ENCODE measurements at places on chromosomes 7 and 10. TPM values are rescaled to one million over a fixed set of nuclear protein-coding genes. Genes with fewer than 3 reads are reported as not detected.

TSPAN12 gene
- 7.2 TPM for total RNA-seq

WNT8B gene
- not detected for total RNA-seq

PWWP2B gene
- total RNA-seq: 30.4 TPM

PPP1R3C gene
- 3.0 TPM for total RNA-seq

SEC61G gene
- 96.2 TPM for total RNA-seq

GRCh38 chr10:623477-624311 is 65.8 kb downstream of the DIP2C start:
- no peak for DNase-seq

DNA sequence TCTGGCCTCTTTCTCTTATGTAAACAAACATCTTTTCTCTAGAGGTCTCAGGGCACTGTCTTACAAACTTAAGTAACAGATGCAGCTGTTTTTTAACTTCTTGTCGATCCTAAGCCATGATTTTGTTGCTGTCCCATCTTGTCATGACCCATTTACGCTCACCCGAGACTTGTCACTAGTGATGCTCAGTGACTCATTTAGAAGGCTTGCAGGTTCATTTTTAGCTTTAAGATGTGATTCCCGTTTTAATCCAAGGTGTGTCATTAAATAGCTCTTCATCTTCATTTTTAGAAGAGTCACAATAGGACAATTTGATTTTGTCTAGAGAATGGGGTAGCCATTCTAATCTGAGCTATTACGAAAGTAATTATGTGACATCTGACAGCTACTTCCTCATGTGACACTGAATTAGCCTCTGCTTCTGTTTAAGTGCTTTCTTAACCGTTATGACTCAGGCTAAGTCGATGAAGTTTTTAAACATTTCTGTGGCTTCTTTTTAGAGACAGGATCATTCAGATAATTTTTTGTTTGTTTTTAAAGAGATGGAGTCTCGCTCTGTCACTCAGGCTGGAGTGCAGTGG is 42.7 kb downstream of the SPDYE5 start:
- DNase-seq: no peak

IQUB gene
- 0.10 TPM for total RNA-seq

DNA sequence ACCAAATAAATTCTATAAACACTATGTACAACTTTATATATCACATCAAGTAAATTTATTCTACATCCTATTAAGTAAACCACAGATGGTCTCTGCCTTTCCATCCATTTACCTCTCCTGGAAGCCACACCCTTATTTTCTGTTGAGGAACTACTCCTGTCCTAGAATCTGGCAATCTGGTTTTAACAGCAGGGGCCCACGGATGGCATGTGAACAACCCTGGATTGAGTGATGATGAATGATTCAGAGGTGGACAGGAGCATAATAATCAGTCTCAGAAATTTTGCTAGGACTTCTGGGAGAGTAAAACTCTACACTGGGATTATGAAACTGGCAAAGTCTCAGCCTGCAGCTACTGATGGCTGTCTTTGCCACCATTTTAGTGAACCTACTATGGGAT is 54.1 kb downstream of the CDK6 start:
- DNase-seq: no peak

- no peak for DNase-seq
Measured at GRCh38 chr10:27744802-27745731, 552 bp downstream of the MKX start.

MMRN2 gene
- total RNA-seq: 78.4 TPM

DNA sequence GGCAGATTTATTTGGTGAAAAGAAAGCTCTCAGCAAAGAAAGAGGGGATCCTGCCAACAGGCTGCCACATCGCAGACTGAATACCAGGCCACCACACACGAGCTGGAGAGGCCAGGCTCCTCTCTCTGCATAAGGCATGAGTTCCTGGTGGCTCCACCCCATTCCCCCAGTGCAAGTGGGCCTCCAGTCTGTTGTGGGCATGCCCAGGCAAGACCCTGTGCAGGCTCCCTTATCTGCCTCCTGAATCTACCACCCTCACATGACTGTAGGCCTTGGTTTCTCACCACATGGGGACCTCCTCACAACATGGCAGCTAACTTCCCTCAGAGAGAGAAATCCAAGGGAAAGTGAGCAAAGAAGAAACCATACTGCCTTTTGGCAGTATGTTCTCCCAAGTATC is 26.7 kb upstream of the CUL1 start:
- no peak for DNase-seq

- DNase-seq: no peak
Measured at GRCh38 chr10:2861632-2862210, 205.6 kb upstream of the PFKP start.

GRCh38 chr10:122494833-122495232 is 33.5 kb downstream of the HTRA1 start:
- DNase-seq: no peak

PUS7 gene
- total RNA-seq: 16.9 TPM

- no peak for DNase-seq
Measured at GRCh38 chr10:31263903-31264302, 55.1 kb upstream of the ZEB1 start.

DNA sequence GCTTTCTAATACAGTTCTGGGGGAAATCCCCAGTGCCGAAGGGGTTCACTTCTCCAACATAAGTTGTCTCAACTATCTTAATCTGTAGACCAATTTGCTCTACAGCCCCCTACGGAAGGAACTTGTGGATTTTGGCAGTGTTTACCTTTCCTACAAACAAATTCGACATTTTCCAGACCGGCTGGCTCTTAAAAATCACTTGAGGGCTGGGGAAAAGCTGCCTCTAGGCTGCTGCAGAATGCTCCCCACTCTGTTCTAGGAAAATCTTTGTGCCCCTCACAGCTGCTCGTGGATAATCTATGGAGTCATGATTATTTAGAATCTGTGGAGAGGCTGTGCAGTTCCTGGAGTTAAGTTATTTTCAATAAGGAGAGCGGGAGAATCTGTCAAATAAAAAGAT is 474.6 kb upstream of the FZD8 start:
- DNase-seq: no peak

GRCh38 chr7:102248081-102248455 is 38.6 kb upstream of the SH2B2 start:
- no peak for DNase-seq

GRCh38 chr10:60908031-60908430 is 36.0 kb downstream of the RHOBTB1 start:
- DNase-seq: no peak

NEURL1 gene
- total RNA-seq: 0.13 TPM

- DNase-seq: no peak
Measured at GRCh38 chr7:105691680-105692564, 110.6 kb upstream of the EFCAB10 start.

UTF1 gene
- not detected for total RNA-seq

- no peak for DNase-seq
Measured at GRCh38 chr10:14822879-14823755, 14.7 kb downstream of the CDNF start.

GRCh38 chr7:69502358-69502757 is 95.9 kb upstream of the AUTS2 start:
- DNase-seq: no peak

DNA sequence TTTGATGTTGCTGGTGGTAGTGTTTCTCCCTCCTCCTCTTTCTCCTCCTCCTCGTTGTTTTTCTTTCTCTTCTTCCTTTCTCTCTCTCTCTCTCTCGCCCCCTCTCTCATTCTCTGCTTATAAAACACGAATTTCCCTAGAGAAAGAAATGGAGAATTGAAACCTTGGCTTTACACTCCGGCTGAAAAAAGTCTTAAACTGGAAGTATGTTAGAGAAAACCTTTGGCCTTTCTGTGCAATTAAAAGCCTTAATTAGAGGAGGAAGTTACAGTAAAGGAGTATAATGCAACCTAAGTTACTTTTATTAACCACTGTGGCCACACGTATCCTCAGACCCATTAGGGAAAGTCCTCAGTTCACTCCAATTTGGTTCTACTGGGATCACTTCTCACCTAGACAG is 501.7 kb upstream of the SORCS1 start:
- DNase-seq: no peak

GRCh38 chr10:99981581-99982199 is 28.1 kb downstream of the DNMBP start:
- no peak for DNase-seq

- DNase-seq: peak; percentile 94
Measured at GRCh38 chr10:124701435-124701834, 42.7 kb downstream of the FAM53B start.

GRCh38 chr10:104127411-104127810 is 5.4 kb downstream of the SFR1 start:
- DNase-seq: no peak

CYP2W1 gene
- total RNA-seq: not detected

DNA sequence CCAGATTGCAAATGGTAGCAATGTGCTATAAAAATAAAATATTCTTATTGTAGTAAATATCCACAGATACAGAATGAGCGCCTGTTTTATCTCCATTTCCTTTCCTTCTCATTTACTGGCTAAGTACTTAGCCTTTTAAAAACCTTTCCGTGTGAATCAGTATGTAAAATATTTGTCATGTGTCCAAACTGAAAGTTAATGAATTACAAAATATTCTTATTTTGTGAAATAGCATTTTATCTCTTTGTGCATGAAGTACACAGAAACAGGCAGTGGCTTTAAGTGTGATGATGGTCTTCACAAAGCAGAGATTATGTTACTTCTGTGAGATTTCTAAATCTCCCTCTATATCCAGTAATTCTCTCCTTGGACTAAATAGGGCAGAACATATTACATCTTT is 56.7 kb upstream of the KIAA1217 start:
- DNase-seq: no peak

GRCh38 chr10:92760609-92761008 is 70.9 kb downstream of the HHEX start:
- DNase-seq: no peak

- DNase-seq: no peak
Measured at GRCh38 chr10:66717231-66717981, 208.4 kb upstream of the LRRTM3 start.

DNA sequence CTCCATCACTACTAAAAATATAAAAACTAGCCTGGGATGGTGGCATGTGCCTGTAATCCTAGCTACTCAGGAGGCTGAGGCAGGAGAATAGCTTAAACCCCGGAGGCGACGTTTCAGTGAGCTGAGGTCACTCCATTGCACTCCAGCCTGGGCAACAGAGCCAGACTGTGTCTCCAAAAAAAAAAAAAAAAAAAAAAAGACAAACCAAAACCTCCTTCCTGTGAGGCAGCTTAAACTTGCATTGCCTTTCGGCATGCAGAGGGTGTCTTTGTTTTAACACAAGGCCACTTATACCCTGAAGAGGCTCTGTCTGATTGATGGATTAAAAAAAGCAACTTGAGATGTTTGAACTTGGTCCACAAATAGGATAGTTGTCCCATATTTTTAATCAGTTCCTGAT is 128.4 kb upstream of the RSU1 start:
- DNase-seq: no peak

DNA sequence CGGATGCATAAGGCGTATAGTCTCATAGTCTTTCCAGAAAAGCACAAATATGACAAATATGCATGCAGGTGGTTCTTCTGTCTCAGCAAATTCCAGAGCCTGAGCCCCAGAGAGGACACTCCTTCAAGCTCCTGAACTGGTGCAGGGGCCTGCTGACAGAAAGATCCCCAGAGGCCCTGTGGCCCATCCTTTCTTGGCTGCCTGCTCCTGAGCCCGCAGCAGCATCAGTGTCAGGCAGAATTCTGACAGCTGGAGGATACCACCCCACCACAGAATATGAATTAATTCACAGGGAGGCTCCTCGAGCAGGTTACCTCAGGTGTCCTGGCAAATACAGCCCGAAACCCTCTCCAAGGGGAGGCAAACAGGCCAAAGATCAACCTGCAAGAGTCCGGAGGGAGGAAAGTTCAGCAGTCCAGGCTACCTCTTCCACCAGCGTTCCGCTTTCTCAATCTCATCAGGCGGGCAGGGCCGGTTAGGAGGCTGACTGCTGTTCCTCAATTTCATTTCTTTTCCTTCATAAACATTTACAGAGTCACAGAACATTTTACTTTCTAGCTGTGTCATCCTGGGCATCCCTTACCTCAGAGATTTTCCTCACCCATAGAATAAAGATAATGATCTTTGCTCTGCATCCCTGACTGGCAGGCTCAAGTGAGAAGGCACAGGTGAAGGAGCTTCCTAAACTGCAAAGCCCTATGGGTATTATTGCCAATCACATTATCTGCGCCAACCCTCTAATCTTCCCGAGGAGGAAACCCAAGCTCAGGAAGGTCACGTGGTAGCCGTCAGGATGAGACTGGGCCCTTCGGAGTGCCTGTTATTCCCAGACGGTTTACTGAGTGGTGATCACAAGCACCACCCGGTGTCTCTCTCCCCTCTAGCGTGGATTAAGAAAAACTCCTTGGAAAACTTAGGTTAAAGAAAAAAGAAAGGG is 1.4 kb downstream of the DNAJB12 start:
- DNase-seq: no peak
